SK-N-SH (cell line): ENCODE measurements at places on chromosomes 3 and 15. TPM values are rescaled to one million over a fixed set of nuclear protein-coding genes. Genes with fewer than 3 reads are reported as not detected.

Gene RARB
- 10.7 and 15.2 TPM in 2 replicates for polyA plus RNA-seq

GRCh38 chr3:105823149-105823867, 45.5 kb downstream of the CBLB start:
- DNase-seq: no peak

- DNase-seq: no peak
These were observed 102.3 kb upstream of the GBE1 start for GRCh38 chr3:81863756-81864155.

DNA sequence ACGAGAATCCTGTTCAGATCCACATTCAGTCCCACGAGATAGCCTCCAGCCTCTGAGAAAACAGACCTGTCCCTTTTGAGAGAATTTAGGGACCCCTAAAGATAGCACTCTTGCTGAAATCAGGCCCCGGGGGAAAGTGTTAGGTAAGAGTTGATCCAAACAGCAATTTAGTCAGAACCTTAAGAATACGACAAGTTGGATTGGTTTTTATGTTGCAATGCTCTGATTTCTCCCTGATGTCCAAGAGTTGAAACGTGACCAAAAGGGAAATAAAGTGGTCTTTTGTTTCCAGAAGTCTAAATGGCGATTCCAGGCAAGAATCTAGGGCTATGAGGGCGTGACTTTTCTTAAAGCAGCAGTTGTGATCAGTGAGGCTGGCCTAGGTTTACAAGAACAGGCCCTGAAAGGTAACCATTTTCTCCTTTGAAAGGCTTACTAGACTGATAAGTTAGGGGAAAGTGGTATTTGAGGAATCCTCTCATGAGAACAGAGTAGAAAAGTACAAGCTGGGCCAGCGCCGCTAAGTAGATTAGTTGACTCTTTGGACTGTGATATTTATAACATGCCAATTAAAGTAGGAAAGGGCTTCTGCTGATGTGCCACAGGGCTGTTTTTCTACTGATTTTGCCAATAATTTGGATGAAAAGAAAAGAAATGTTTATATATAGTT, 4.9 kb downstream of the MAN2A2 start:
- DNase-seq: no peak

Gene KPNA4
- polyA plus RNA-seq: 7.4 and 9.6 TPM in 2 replicates

DNA sequence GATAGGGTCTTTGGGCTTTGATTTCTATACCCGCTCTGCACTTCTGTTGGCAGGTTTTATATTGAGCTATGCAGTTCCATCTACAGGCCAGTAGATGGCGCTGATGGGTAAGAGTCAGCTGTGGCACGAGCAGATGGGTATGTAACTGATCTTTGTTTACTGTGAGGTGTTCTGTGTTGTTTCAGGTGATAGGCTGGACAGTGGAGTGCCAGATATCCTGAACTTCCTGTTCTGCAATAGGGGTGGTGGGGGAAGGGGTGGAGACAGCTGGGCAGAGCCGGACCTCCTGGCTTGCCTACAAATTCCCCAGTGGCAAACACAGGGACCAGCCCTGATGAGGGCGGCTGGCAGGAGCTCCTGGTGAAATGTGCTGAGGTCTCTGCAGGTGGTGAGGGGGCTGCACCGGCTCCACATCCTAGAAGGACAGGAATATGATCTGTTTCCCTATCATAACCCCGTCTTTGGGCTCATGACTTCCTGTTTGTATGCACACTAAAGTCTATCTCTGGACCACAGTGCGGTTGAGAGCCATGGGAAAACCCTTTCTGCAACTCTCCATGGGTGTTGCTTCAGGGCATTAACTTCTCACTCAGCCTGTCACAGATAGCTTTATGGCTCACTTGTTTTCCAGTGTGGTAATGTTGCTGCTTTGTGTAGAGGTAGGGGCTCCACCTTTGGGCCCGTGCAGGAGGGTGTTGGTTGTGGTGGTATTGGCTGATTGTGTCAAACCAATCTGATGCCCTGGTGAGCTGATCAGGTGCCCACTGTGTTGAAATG, 13.4 kb upstream of the FAM98B start:
- DNase-seq: peak; percentile 58

- DNase-seq: no peak
These were observed 57.5 kb downstream of the HMCES start for GRCh38 chr3:129336093-129336706.

GRCh38 chr3:8233938-8234337, 267.7 kb upstream of the LMCD1 start:
- no peak for DNase-seq

- DNase-seq: no peak
These were observed 127.3 kb upstream of the MRPL3 start for GRCh38 chr3:131630097-131630496.

Gene ERICH6
- 0.08 and 0.21 TPM in 2 replicates for polyA plus RNA-seq

GRCh38 chr15:47987908-47988532, 132.8 kb upstream of the SLC24A5 start:
- peak; percentile 45 for DNase-seq

- DNase-seq: no peak
These were observed 3.5 kb downstream of the IL17RB start for GRCh38 chr3:53849916-53850315.

DNA sequence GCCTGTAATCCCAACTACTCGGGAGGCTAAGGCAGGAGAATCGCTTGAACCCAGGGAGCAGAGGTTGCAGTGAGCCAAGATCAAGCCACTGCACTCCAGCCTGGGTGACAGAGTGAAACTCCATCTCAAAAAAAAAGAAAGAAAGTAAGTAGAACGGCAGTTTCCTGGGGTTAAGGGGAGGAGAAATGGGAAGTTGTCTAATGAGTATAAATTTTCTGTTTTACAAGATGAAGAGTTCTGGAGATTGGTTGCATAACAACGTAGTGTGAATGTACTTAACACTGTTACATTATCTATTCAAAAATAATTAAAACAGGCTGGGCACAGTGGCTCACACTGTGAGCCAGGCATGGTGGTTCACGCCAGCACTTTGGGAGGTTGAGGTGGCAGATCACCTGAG, 45.4 kb downstream of the GRK7 start:
- no peak for DNase-seq

GRCh38 chr15:95497634-95498033, 832.9 kb upstream of the NR2F2 start:
- DNase-seq: no peak

Gene FBN1
- 248 and 298 TPM in 2 replicates for polyA plus RNA-seq

Gene DMXL2
- 6.4 and 8.9 TPM in 2 replicates for polyA plus RNA-seq

DNA sequence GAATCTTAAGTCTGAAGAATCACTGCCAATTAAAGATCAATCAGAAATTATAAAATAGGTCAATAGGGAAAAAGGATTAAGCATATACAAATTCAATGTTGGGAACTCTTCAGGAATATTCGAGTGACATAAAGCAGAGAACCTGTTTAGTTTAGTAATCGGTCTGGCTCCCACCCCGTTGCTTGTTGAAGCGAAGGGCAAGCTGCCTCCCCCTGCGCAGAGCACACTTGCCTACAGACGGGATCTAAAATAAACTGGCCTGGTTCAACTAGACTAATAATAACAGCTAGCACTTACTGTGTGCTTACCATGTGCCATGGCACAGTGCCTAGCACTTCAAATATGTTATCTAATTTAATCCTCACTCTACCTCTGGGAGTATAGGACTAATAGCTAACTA, 8.6 kb downstream of the SEMA6D start:
- no peak for DNase-seq

Gene MYO5C
- 0.99 and 1.1 TPM in 2 replicates for polyA plus RNA-seq

GRCh38 chr3:68360492-68360891, 571.9 kb downstream of the TAFA4 start:
- no peak for DNase-seq

DNA sequence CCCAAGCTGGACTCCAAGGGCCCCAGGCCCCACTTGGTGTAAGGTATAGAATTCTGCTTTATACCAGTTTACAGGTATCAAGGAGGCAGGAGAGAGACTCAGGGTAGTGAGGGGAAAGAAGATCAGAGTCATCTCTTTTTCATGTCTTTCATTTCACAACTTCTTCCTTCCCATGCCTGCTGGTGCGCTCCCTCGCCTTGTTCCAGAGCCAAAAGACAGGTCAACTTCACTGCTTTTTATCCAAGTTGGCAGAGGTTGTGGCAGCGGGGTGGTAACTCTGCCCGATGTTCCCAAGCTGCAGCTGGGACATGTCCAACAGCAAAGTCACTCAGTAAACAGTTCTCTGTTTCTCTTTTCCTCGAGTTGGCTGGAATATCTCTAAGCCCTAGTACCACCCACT, 86.3 kb upstream of the TCF12 start:
- DNase-seq: no peak

DNA sequence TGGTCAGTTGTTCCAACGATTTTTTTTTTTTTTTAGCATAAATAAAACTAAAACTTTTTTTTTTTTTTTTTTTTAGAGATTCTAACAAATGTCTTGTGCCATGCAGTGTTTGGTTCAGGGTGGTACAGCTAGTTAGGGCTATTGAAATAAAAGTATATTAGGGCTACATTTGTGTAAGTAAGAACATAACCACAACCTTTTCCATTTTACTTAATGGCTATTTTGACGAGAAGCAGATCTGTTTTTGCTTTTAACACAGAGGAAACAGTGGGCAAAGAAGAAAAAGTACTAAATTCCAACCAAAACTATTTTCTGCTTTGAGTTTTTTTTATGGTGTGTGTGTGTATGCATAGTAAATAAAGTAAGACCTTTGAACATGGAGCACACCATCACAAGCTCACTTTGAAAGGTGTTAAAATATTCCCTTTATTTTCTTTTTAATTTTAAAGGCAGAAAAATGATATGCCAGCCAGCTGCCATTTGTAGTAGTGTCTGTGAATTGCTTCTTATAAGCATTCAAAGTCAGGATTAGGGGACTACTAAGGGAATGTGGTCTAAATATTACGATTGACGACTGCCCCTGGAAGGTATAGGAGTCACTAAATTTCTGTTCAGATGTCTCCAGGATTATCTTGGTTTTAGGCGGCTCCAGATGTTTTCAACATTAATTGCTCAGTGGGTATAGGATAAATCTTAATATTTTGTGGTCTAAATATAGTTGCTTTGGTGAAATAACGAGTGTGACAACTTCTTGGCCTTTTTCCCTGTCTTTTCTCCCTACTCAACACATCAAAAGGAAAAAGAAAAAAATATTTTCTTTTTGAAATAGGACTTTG, 3.1 kb downstream of the RARB start:
- DNase-seq: no peak

GRCh38 chr3:13879946-13880810, at the start of gene WNT7A:
WNT7A (minus strand) TSS chr3:13880071; CDS start chr3:13879816, 255 bp downstream.
- peak; percentile 91 for DNase-seq

- DNase-seq: peak; percentile 49
These were observed 36.8 kb upstream of the SSUH2 start for GRCh38 chr3:8681349-8681748.

DNA sequence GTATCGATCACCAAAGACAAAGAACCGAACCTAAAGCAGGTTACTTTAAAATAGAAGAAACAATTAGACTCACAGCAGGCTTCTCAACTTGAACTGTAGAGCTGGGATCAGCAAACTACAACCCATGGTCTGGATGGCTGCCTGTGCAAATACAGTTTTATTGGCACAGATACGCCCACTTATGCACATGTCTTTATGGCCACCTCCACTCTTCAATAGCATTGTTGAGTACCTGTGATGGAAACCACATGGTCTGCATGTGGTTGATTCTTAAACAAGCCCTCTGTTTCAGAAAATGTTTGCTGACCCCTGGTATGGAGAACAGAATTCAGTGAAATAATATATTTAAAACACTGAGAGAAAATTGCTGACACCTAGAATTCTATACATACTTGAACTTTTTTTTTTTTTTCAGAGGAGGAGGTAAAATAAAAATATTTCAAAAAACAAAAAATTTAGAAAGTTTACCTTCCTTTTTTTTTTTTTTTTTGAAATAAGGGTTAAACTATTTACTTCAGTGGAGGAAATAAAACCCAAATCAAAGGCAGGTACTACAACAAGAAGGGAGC, 263.8 kb upstream of the ATP10A start:
- no peak for DNase-seq

- DNase-seq: no peak
These were observed 15.7 kb upstream of the USF3 start for GRCh38 chr3:113712129-113712528.

- DNase-seq: peak; percentile 85
These were observed 6.4 kb downstream of the THPO start for GRCh38 chr3:184371570-184372018.

- DNase-seq: peak; percentile 20
These were observed 18.6 kb upstream of the TRPC1 start for GRCh38 chr3:142705198-142705597.

Gene ANKUB1
- polyA plus RNA-seq: not detected in 2 replicates

Gene RBPMS2
- polyA plus RNA-seq: 2.6 and 6.5 TPM in 2 replicates

Gene RBP2
- not detected in 2 replicates for polyA plus RNA-seq

GRCh38 chr3:140363801-140364200, 314.1 kb upstream of the TRIM42 start:
- no peak for DNase-seq

DNA sequence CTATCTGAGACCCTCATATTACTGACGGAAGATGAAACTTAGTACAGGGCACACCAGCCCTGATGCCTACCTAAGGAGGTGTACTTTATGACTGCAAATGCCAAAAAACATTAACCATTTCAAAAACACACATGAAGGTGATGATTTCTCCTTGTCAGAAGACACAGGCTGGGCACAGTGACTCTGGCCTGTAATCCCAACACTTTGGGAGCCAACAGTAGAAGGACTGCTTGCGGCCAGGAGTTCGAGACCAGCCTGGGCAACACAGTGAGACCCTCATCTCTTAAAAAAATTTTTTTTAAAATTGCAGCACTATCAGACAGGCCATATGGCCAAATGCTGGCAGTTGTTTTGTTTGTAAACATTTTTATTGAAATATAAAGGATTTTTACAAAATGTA, 73.5 kb downstream of the LRIG1 start:
- no peak for DNase-seq

DNA sequence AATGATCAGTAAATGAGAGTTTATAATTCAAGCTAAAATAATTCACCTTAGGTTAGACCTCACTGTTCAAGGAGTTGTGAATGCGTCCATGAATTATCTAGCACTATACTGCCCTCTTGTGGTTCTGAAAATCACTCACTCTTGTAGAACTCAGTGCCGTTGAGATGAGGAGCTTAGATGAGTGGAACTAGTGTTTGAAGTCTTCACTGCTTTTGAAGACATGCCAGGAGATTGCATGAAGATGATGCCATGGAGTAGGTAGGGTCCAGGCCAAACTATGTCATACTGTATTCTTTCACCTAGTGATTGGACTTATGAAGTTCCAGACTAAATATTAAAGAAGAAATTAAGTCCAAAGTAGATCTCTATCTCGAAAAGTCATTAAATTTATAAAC, 28.8 kb downstream of the LYSMD4 start:
- DNase-seq: peak; percentile 65

- DNase-seq: no peak
These were observed 19.7 kb upstream of the MAP6D1 start for GRCh38 chr3:183845090-183845489.

- DNase-seq: no peak
These were observed 25.8 kb downstream of the GRIP2 start for GRCh38 chr3:14514323-14514720.

Gene SAMD7
- not detected in 2 replicates for polyA plus RNA-seq

DNA sequence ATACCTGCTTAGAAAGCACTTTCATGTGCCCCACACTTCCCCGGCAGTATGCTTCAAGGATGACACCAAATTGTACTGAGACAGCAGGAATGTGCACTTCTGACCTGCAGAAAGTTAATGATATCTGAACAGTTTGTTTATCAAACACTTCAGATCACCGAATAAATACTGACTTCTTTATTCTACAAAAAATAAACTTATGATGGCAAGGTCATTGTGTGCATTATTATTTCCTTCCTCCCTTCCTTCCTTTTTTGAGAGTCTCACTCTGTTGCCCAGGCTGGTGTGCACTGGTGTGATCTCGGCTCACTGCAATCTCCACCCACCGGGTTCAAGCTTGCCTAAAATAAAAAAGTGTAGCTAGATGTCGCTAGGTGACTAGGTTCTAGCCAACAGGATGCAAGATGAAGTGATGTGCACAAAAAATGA, 80.3 kb downstream of the FAIM start:
- no peak for DNase-seq

- no peak for DNase-seq
These were observed 53.7 kb upstream of the TRAK1 start for GRCh38 chr3:42037318-42037945.

Gene STARD5
- 1.6 and 3.2 TPM in 2 replicates for polyA plus RNA-seq
